Tibial nerve (tissue), 4 donors: ENCODE measurements at places on chromosomes 5 and 9. TPM values are rescaled to one million over a fixed set of nuclear protein-coding genes. Genes with fewer than 3 reads are reported as not detected.

The CCL19 gene
- not detected for total RNA-seq

DNA sequence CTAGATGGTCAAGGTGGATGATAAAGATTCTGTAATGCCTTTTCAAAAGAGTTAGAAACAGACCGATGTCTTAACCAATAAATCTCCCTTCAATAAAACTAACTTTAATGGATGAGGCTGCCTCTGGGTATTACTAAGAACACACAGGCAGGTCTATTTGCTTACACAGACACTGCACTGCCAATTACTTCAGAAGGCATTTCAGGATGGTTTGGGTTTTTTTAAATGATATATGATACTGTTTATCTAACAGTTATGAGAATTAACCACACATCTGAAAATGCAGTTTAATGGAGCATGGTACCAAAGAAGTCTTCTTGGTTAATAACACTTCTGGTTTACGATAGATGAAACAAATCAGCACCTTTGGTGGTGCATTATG lies 367.9 kb upstream of the GRAMD2B start:
- DNase-seq: no peak

GRCh38 chr5:71939452-71940230 lies 167.6 kb upstream of the MAP1B start:
- DNase-seq: no peak

The INSL4 gene
- total RNA-seq: not detected

GRCh38 chr9:88746029-88746742 lies 211.2 kb downstream of the NXNL2 start:
- DNase-seq: no peak
